Eye (tissue), 1 donor: ENCODE measurements at places on chromosomes 1 and 21.
A peak's percentile ranks its signal among the peaks of the same experiment; 100 is the strongest.

DNA sequence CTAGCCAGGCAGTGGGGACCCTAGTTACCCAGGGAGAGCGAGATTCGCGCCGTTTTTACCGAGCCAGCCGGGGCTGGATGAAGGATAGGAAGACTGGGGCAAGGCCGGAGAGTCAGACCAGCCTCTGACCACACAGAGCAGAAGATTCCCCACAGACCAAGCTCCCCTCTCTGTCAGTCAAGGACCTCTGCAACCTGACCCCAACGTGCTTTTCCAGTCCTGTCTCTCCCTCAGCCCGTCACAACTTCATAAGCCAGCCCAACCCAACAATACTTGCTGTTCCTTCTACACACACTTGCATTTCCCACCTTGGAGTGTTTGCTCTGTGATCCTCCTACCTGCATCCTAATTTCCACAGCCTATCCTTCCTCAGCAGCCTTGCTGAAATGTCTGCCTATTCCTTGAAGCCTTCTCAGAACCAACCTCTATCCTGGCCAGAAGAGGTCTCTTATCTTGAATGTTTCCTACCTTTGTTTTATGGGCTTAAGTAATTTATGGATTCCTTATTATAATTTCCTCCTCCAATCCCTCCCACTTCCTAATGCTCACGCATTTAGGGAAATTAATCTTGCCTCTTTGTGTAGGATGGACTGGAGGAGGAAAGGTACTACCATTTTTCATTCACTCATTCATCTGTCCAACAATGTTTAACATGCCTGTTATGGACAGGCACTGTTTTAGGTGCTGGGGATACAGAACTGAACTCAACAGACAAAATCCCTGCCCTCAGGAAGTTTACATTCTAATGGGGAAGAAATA is at the start of gene GSTM3:
Gene GSTM3 (minus strand): TSS at position 424 of the 759 bp plus-strand sequence. CDS start 751 bp downstream, outside the sequence.
- no peak for DNase-seq

GRCh38 chr21:45494851-45495680 is 47.2 kb downstream of the SLC19A1 start:
- DNase-seq = no peak

DNA sequence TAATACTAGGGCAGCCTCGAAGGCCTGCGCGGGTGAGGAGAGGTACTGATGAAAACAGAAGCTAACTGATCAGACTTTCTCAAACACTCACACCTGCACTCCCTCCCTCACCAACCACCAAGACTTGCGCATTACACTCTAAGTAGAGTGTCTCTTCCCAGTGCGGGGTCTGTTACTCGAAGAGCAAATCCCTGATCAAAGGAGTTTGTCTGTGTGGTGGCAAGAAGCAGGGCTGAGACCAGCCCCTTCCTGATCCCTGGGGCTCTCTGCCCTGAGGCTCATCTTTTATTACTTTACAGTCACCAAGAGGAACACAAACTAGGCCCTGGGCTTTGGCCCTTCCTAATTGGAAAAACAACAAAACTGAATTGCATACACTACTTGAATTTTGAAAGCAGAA is 19.5 kb upstream of the TSNAX start:
- DNase-seq = no peak

DNA sequence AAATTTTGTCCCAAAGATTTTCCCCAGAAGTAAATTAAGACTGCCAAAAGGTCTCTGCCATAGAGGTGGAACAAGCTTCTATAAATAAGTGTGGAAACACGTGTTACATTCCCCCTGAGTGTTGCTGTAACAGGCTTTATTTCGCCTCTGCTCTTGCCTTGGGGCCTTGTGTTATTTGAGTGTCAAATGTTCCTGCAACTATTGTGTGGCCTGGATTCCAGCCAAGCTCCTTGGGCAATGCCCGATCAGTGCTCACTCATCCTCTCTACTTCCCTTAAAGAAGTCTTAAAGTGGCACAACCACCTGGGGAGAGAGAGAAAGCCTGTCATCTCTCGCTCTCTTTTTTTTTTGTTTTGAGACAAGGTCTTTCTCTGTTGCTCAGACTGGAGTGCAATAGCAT is 156.7 kb downstream of the NR5A2 start:
- peak; percentile 59 for DNase-seq

DNA sequence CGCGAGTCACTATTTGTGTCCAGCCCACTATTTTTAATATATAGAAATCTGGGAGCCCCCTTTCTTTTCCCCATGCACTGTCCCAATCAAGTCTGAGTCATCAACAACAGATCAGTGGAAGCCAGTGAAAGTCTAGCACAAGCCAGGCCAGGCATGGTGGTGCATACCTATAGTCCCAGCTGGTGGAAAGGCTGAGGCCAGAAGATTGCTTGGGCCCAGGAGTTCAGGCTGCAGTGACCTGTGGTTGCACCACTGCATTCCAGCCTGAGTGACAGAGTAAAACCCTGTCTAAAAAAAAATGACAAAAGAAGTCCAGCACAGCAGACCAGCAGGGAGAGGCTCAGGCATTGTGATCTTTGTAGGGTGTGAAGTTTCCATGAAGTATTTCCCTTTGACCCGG is 9.0 kb upstream of the RPL5 start:
- DNase-seq = no peak

DNA sequence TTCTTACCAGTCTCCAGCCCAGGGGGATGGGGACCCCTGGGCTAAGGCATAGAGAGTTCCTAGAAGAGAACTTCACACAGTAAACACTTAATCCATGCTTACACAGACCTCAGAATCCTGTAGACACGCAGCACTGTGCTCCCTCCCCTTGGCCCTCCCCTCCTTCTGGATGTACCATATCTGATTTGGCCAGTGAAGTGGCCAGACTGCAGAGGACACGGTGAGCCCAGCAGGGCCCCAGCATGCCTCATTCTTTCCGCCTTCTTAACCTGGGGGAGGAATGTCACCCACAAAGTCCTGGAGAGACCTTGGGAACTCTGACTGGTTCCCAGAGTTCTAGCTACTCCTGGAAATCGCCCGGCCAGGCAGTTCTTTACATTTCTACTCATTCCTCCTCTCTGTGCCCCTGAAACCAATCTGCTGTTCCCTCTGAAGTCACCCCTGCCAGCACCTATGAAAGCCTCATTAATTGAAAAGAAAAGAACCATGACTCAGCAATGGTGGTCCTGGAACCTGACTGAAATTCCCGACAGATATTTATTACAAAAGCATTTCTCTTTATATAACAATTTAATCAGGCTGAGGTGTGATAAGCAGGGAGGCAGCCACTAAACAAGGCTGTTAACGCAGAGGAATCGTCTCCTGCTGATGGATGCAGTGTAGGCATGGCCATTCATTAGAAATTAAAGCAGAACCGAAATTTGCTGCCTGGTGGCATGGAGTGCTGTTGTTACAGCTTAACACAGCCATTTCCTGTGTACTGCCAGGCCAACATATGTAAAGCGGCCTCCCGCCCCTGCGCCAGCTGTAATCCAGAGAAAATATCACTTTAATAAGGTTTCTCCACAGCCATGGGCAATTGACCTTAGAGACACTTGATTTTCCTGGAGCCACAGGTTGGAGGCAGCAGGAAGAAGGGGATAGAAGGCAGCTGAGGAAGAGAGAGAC is 74.6 kb upstream of the KCND3 start:
- DNase-seq = no peak

GRCh38 chr1:201142849-201143725 is 11.2 kb downstream of the TMEM9 start:
- no peak for DNase-seq

DNA sequence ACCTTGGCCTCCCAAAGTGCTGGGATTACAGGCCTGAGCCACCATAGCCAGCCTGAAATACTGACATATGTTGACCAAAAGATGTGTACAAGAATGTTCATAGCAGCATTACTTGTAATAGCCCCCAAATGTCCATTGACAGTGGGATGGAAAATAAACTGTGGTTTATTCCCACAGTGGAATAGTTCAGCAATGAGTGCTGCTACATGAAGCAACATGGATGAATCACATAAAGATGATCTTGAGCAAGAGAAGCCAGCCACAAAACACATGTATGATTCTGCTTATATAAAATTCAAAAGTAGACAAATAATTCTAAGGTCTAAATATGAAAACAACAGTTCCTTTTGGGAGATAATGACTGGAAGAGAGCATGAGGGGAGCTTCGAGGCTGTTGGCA is 9.1 kb upstream of the CREG1 start:
- no peak for DNase-seq

DNA sequence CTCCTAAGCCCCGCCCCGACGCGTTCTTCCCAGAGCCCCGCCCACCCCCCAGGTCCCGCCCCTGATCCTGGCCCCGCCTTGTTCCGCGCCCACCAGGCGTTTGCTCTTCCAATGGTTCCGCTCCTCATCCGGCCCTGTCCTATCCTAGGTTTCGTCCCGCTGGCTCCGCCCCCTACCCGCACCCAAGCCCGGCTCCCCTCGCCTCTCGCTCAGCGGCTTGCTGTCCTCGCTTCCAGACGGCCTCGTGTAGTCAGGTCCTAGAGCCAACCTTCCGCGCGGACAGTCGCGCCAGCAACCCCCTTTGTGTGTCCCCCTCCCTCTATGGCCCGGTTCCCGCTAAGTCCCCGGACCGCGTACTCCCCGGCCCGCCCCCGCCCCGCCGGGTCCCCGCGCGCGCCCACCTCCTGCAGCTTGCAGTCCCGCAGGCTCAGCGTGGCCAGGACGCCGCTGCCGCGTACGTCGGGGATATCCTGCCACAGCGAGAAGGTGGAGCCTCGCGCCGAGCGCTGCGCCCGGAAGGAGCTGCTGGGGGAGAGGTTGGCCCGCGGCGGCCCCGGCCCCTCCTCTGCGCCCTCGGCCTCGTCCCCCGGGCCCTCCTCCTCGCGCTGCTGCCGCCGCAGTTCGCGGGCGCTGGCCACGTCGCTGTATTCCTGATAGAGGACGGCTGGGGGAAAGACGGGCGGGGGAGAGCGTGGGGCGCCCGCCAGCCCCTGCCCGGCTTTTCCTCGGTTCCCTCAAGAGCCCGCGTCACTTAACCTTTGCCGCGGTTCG is 5.7 kb downstream of the ARHGEF19 start:
- DNase-seq = peak; percentile 99

DNA sequence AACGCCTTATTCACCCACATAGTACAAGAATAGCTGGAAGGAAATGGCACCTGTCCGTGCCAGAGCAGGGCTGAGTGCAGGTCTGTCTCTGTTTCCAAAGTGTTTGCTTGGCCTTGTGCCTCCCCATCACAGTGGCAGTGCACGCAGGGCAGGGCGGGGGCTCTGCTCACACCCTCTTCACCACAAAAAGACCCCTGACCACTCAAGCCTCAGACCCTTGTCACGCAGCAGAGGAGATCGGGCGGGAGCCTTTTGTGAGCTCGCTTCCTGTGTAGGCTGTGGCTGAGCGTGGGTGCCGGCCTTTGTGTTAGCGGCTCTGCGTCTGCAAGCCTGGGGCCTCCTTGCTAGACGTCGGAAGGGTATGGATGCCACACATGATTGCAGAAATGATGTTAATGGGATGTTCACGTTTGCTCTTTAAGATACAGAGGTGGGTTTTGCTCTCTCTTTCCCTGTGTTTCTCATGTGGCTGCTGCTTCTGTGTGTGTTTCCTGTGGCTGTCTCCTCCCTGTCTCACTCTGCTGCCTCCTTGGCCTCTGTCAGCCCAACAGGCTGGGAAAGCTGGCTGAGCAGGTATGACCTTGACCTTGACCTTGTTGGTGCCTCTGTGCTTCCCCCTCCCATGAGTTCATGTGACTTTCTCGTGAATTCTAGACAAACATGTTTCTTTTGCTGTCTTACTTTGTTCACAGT is 45.4 kb downstream of the S100B start:
- no peak for DNase-seq

DNA sequence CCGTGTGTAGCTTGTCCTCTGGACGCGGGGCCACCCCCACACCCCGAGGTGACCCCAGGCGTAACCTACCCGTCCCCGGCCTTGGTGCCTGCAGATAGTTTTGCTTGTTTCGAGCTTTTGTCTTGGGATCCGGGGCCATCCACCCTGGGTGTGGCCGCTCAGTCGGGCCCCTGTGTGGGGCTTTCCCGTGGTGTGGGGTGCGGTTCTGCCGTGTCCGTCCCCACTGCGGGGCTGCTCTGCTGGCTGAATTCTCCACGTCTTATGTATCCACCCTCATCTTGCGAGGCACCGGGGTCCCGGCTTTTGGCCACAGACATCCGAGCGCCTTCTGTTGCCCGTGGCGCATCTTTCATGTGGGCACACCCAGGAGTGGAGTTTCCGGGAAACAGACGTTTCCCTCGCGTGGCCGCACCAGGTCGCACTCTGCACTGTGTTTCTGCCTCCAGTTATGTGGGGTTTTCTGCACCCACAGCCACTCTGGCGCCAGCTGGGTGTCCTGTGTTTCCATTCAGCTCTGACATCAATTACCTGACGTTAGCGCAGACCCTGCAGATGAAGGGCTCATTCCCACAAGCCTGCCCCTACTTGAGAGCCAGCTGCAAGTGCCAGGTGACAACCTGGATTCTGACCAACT is 64.9 kb downstream of the PRKCZ start:
- DNase-seq = no peak

- no peak for DNase-seq
Measured at GRCh38 chr1:224785040-224785328, 144.5 kb upstream of the DNAH14 start.

DNA sequence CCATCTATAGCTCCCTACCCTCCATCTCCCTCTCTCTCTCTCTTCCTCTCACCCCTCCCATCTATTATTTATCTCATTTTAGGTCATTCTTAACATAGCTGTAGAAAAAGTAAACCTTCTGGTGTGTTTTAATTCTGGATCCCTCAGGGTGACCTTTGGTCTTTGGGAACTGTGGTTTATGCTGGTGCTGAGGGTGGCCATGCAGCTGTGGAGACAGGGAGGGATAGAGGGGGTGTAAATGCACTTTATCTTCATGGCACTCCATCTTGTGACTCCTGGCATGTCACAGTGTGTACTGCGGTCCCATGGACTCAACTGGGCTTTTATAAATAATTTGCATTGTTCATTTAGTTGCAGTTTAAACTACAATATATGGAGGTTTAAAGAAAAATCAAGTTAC is 50.2 kb upstream of the RUNX1 start:
- no peak for DNase-seq

DNA sequence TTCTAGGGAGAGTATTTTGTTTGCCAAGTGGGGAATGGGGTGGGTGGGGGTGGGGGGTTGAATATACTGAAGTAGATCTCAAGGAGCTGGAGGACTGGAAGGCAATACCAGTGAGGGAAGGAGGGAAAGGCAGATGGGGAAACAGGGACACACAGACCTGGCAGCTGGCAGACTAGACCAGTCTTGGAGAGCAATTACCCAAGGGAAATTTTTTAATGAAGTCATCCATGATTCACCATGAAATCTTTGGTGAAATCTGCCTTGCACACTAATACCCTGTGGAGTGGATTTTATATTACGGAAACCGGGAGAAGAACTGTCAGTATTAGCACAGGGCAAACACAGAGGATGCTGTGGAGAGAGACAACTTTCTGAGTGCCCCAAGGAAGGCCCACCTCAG is 29.7 kb upstream of the MARK1 start:
- peak; percentile 44 for DNase-seq

- DNase-seq = no peak
Measured at GRCh38 chr1:27885621-27886352, 13.4 kb downstream of the THEMIS2 start.
